ENCODE measurements at places on chromosomes 1 and 21. TPM values are rescaled to one million over a fixed set of nuclear protein-coding genes. Genes with fewer than 3 reads are reported as not detected.

FAM131C gene
- 4.2 TPM for total RNA-seq

MPL gene
- total RNA-seq = not detected

LCK gene
- 1.6 TPM for total RNA-seq

NES gene
- total RNA-seq = 4.2 TPM

VAMP3 gene
- 28.0 TPM for total RNA-seq

OR2L13 gene
- total RNA-seq = not detected

ZNF648 gene
- not detected for total RNA-seq

TTF2 gene
- 7.8 TPM for total RNA-seq

BROX gene
- 12.5 TPM for total RNA-seq

KCNE2 gene
- not detected for total RNA-seq

TCP10L gene
- total RNA-seq = not detected

VCAM1 gene
- 22.4 TPM for total RNA-seq

C1QA gene
- total RNA-seq = 68.0 TPM

SNX27 gene
- 22.3 TPM for total RNA-seq

TMEM240 gene
- total RNA-seq = 3.6 TPM

OR6F1 gene
- total RNA-seq = not detected

IL6R gene
- 5.9 TPM for total RNA-seq

SPRR4 gene
- not detected for total RNA-seq

OR2T34 gene
- total RNA-seq = not detected

FOXD3 gene
- total RNA-seq = not detected

FCRL2 gene
- total RNA-seq = not detected

MATN1 gene
- not detected for total RNA-seq

TNFSF4 gene
- total RNA-seq = not detected

SPATA46 gene
- not detected for total RNA-seq

RAB7B gene
- 0.78 TPM for total RNA-seq

PLPPR4 gene
- 0.52 TPM for total RNA-seq

NID1 gene
- total RNA-seq = 28.5 TPM

FCRL1 gene
- total RNA-seq = not detected

PRR9 gene
- not detected for total RNA-seq

OR2L8 gene
- not detected for total RNA-seq

ADAMTS4 gene
- 6.7 TPM for total RNA-seq

TSSK3 gene
- 12.2 TPM for total RNA-seq

ITLN2 gene
- total RNA-seq = not detected

EDARADD gene
- 2.9 TPM for total RNA-seq

GBP1 gene
- total RNA-seq = 3.3 TPM

ZMPSTE24 gene
- 25.7 TPM for total RNA-seq

PLEKHA6 gene
- total RNA-seq = 10.9 TPM

KIAA1614 gene
- total RNA-seq = 4.3 TPM

SMPDL3B gene
- 28.0 TPM for total RNA-seq

RXFP4 gene
- total RNA-seq = 0.26 TPM

AMY1A gene
- total RNA-seq = not detected

TLR5 gene
- total RNA-seq = 8.2 TPM

PTCH2 gene
- 0.26 TPM for total RNA-seq

FBLIM1 gene
- 42.5 TPM for total RNA-seq

PLK3 gene
- total RNA-seq = 29.7 TPM

SHISA4 gene
- total RNA-seq = 4.6 TPM

UBL4B gene
- not detected for total RNA-seq

PPFIA4 gene
- total RNA-seq = not detected

NTNG1 gene
- 0.26 TPM for total RNA-seq

FAM43B gene
- total RNA-seq = 3.6 TPM

PDZK1 gene
- 7.8 TPM for total RNA-seq

ZNF326 gene
- total RNA-seq = 28.7 TPM

ZNF669 gene
- 5.9 TPM for total RNA-seq

LCE5A gene
- total RNA-seq = not detected

CHRM3 gene
- total RNA-seq = 57.4 TPM

OLFML2B gene
- total RNA-seq = 4.9 TPM

CKS1B gene
- 15.6 TPM for total RNA-seq
